Stimulated activated naive B cell treated with anti-CD40 and anti-IgM and Interleukin-4, amounts not matched to agents 10 μg/mL and 1 μg/mL and 100 μg/mL, for 72 hours (primary cell): ENCODE measurements at places on chromosomes 13 and 19.
A peak's percentile ranks its signal among the peaks of the same experiment; 100 is the strongest.

- DNase-seq, result no peak
- H3K4me3 ChIP-seq, result no peak overlapping the region
- peaks cover 7% of the 10 kb centered on the region for H3K4me1 ChIP-seq
- H3K27me3 ChIP-seq, result no peaks in the 10 kb centered on the region
- H3K27ac ChIP-seq, result no peak overlapping the region
Measured at GRCh38 chr13:112796190-112796915, 106.5 kb downstream of the ATP11A start.

- H3K36me3 ChIP-seq, result no peaks in the 10 kb centered on the region
- H3K27me3 ChIP-seq, result no peaks in the 10 kb centered on the region
- peak; percentile 50 for DNase-seq
- peak overlapping the region; percentile 37 for H3K27ac ChIP-seq
Measured at GRCh38 chr19:33819880-33820781, 23.5 kb downstream of the KCTD15 start.

DNA sequence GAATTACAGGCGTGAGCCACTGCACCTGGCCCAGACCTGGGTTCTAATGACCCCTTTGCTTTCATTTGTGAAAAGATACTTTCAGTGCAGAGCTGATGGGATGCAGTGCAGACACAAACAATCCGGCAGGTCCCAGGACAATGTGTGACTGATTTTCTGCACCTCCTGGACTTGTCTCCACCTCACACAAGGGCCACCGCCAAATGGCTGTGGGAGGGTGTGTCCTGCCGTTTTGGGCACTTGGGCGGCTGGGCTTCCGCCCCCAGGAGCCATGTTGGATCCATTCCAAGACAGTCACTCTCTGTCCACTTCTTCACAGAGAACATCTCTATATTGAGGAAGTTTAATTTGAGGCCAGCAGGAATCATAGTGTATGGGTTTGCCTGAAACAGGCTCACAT, 112.3 kb upstream of the ZNF507 start:
- no peaks in the 10 kb centered on the region for H3K36me3 ChIP-seq
- no peak for DNase-seq
- no peak overlapping the region for H3K27ac ChIP-seq
- H3K4me1 ChIP-seq, result peaks cover 3% of the 10 kb centered on the region
- peaks cover 13% of the 10 kb centered on the region for H3K27me3 ChIP-seq

GRCh38 chr13:93872376-93872775, 607.1 kb downstream of the DCT start:
- no peaks in the 10 kb centered on the region for H3K27me3 ChIP-seq
- no peak for DNase-seq
- no peaks in the 10 kb centered on the region for H3K36me3 ChIP-seq
- H3K27ac ChIP-seq, result no peak overlapping the region
- H3K4me1 ChIP-seq, result no peaks in the 10 kb centered on the region
- no peak overlapping the region for H3K4me3 ChIP-seq

GRCh38 chr19:632579-633067, 714 bp downstream of the POLRMT start:
- peaks cover 35% of the 10 kb centered on the region for H3K4me1 ChIP-seq
- peak; percentile 37 for DNase-seq
- H3K27ac ChIP-seq, result peak overlapping the region; percentile 98

DNA sequence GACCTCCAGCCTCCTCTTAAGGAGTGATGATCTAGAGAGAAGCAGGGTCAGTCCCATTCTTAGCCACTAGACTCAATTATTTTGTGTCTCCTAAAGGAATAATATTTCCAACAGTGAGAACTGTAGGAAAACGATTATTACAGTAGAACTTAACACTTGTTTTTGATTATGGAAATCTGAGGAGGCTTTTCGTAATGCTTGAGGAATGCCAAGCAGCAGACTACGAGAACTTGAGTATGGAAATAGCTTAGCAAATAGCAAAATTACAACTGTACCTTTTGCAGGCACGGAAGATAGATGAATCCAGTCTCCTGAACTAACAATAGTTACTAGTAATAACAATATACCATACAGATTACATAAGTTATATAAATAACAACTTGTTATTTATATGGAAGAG, 12.2 kb downstream of the BRD4 start:
- peaks cover 74% of the 10 kb centered on the region for H3K4me1 ChIP-seq
- no peak overlapping the region for H3K27ac ChIP-seq
- no peak overlapping the region for H3K4me3 ChIP-seq

DNA sequence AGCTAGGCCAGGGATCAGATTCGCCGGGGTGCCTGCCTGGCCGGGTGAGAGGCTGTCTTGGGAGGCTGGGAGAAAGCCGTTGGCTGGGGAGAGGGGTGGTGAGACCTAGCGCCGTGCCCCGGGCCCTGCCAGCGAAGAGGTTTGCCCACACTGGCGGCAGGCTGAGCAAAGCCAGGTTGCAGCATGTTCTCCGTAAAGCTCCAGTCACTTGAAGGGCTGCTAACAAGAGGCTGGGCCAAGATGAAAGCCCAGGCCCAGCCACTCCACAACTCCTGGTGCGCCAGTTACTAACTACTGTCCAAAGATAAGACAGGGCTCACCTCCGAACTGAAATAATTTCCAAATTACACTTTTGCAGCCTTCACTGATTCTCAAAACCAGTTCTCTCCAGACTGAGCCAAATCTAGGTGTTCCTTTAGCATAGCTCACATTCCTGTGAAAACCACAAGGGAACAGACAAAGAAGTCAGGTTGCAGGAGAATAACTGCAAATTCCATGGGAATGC, 16.3 kb downstream of the ELAVL1 start:
- DNase-seq, result no peak
- no peak overlapping the region for H3K27ac ChIP-seq
- H3K27me3 ChIP-seq, result no peaks in the 10 kb centered on the region
- peaks cover 27% of the 10 kb centered on the region for H3K4me1 ChIP-seq
- no peak overlapping the region for H3K4me3 ChIP-seq

- peaks cover 7% of the 10 kb centered on the region for H3K36me3 ChIP-seq
- H3K27ac ChIP-seq, result no peak overlapping the region
- peaks cover 9% of the 10 kb centered on the region for H3K4me1 ChIP-seq
- DNase-seq, result no peak
Measured at GRCh38 chr19:56253737-56254136, 18.8 kb upstream of the EDDM13 start.

GRCh38 chr13:98284679-98285078, 107.6 kb upstream of the RNF113B start:
- peaks cover 7% of the 10 kb centered on the region for H3K4me1 ChIP-seq
- DNase-seq, result no peak
- H3K36me3 ChIP-seq, result no peaks in the 10 kb centered on the region
- H3K4me3 ChIP-seq, result no peak overlapping the region
- peaks cover 9% of the 10 kb centered on the region for H3K27me3 ChIP-seq

DNA sequence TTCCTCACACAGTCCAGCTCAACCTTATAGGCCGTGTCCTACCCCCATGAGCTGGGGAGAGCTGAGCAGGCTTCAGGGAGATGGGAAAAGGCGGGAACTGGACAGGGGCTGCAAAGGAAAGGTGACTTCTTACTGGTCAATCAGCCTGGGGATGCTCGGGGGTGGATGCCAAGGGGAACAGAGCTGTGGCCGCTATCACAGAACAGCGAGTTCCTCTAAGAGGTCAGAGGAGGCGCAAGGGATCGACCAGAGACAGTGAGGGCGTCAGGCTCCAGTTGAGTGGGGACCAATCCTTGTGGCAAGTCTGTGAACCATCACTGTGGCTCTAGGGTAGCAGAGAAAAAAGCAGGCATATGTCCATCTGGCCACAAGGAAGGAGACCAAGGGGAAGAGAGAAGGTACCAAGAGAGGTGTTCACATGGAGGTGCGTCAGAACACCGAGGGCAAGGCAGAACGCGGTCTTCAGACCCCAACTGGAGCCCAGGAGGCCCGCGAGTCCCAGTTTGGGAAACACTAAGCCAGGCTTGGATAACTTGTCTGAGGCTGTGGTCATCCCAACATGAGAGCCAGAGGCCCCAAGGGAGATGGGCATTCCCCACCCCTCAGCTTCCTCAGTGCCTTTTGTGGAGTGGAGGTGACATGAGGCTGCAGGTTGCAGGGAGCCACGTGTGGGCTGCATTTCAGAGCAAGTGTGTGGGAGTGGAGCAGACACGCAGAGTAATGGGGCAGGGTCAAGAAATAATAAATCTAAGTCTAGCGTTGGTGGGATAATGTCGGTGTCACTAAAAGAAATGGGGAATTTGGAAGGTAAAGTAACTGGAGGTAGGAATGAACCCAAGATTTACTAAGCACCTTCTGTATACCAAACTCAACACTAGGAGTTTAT, 3.9 kb downstream of the F10 start:
- no peak for DNase-seq
- no peaks in the 10 kb centered on the region for H3K36me3 ChIP-seq
- H3K27ac ChIP-seq, result no peak overlapping the region
- H3K4me3 ChIP-seq, result no peak overlapping the region
- peaks cover 52% of the 10 kb centered on the region for H3K27me3 ChIP-seq
- peaks cover 1% of the 10 kb centered on the region for H3K4me1 ChIP-seq

- peaks cover 53% of the 10 kb centered on the region for H3K4me1 ChIP-seq
- no peak overlapping the region for H3K4me3 ChIP-seq
- DNase-seq, result no peak
- H3K36me3 ChIP-seq, result no peaks in the 10 kb centered on the region
Measured at GRCh38 chr19:18399008-18399407, 1.6 kb upstream of the LRRC25 start.

DNA sequence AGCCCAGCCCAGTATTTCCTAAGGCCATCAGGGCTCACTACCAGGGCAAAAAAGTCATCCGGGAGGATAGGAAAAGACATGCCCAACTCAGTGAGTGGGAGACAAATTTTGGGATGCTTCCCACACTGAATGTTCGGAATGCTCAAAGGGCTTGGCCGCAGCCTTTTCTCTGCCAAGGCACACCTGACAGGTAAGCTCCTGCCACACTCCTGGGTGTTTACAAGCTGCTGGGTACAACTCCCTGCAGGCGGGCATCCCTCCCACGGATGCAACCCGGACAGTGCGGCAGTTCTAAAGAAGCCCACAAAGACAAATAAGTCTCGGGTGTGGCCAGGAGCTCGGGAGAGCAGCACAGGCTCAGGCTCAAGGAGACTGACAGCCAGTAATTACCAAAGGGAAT, 28.1 kb downstream of the SLC7A1 start:
- no peak overlapping the region for H3K27ac ChIP-seq
- H3K4me1 ChIP-seq, result peaks cover 44% of the 10 kb centered on the region
- H3K27me3 ChIP-seq, result no peaks in the 10 kb centered on the region
- no peak for DNase-seq

DNA sequence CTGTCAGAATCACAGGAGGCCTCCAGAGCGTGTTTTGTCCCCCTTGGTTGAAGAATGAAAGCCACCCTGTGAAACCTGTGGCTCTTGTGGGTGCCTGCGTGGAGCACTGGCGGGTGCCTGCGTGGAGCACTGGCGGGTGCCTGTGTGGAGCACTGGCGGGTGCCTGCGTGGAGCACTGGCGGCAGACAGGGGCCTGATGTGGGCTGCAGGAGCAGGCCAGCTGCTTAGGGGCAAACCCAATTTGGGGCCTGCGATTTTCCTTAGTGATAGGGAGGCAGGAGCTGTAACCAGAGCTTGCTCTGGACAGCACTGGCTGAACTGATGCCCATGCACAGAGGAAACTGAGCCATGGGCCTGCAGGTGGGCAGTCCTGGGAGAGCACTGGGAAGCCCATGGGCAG, 24.3 kb downstream of the ARHGEF7 start:
- DNase-seq, result no peak
- no peak overlapping the region for H3K4me3 ChIP-seq
- H3K27ac ChIP-seq, result no peak overlapping the region
- peaks cover 39% of the 10 kb centered on the region for H3K27me3 ChIP-seq

DNA sequence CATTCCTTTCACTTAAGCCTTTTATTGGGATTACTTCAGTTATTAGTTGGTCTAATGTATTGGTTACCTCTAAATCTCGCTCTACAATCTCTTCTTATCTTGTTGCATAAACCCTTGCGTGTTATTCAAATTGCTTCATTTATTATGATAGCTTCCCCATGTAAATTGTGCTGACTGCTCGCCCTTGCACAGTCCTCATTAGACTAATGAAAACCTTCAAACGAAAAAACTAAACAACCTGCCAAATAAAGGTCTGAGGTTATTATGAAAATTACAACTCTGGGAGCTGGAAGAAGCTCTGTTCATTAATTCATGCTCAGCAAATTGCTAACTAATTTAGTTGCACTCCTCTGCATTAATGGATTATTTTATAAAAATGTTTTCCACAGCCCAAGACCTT, 320.1 kb downstream of the DACH1 start:
- no peak overlapping the region for H3K4me3 ChIP-seq
- no peak for DNase-seq
- H3K27me3 ChIP-seq, result no peaks in the 10 kb centered on the region
- no peaks in the 10 kb centered on the region for H3K4me1 ChIP-seq

DNA sequence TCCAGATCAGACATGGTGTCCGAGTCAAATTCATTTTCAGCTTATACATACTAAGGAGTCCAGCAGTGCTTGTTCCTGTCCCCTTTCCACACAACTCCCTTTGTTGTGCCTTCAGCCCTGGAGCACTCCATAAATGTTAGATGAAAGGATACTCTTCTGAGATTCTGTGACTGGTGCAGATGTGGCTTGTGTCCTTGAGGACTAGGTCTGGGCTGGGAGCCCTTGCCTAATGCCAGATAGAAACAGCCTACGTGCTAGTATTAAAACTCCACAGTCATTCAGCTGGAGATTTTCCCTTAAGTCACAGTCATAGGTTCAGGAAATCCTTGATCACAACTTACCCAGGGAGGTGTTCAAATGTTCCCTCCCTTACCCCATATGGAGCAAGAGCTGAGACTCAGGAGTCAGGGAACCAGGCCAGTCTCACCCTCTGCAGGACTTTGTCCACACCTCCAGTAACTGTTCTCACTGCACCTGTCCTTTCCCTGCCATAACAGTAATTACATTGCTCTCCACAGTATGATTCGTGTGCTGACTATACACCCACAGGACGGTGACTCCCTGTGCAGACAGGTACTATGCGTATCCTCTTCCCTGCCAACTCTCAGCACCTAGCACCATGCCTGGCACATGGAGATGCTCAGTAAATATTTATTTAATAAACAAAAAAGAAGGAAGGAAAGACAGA, 15.5 kb upstream of the SERPINE3 start:
- peaks cover 2% of the 10 kb centered on the region for H3K4me1 ChIP-seq
- no peak overlapping the region for H3K4me3 ChIP-seq
- H3K27ac ChIP-seq, result no peak overlapping the region
- H3K36me3 ChIP-seq, result peaks cover 2% of the 10 kb centered on the region
- DNase-seq, result no peak
- peaks cover 3% of the 10 kb centered on the region for H3K27me3 ChIP-seq

GRCh38 chr19:6528544-6529121, 2.2 kb upstream of the TNFSF9 start:
- peaks cover 9% of the 10 kb centered on the region for H3K36me3 ChIP-seq
- DNase-seq, result peak; percentile 57
- peaks cover 36% of the 10 kb centered on the region for H3K27me3 ChIP-seq
- H3K4me1 ChIP-seq, result peaks cover 52% of the 10 kb centered on the region
- H3K27ac ChIP-seq, result peak overlapping the region; percentile 87
- peak overlapping the region; percentile 85 for H3K4me3 ChIP-seq
